ENCODE measurements at places on chromosomes 3 and 15. TPM values are rescaled to one million over a fixed set of nuclear protein-coding genes. Genes with fewer than 3 reads are reported as not detected.

ATP13A4 gene
- 2.0 TPM for total RNA-seq

LEO1 gene
- 24.2 TPM for total RNA-seq

ROPN1B gene
- 27.8 TPM for total RNA-seq

DNA sequence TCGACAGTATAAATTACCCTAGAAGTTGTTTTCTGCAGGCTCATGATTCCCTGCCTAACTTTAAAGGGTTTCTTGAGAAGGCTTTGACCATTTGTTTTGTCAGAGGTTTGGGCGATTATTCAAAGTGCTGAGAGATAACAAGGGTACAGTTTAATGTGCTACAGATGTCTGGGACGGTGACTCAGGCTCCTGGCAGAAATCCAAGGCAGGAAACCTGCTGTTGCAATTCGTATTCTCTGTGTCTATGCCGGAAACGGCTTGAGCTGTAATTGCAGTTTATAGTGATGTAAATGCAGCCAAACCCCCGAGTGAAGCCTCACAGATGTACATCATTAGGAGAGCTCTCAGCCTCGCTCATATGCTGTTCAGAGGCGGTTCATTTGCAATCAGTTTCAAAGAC, 65.6 kb downstream of the SYNPR start:
- no peaks in the 10 kb centered on the region for H3K4me1 ChIP-seq
- no peak overlapping the region for H3K27ac ChIP-seq
- no peaks in the 10 kb centered on the region for H3K36me3 ChIP-seq
- peak; percentile 41 for DNase-seq

GRCh38 chr15:75153087-75153486, 48.6 kb upstream of the C15orf39 start:
- no peak overlapping the region for H3K27ac ChIP-seq
- H3K4me1 ChIP-seq = no peaks in the 10 kb centered on the region
- DNase-seq = no peak
- H3K4me3 ChIP-seq = no peak overlapping the region

DNA sequence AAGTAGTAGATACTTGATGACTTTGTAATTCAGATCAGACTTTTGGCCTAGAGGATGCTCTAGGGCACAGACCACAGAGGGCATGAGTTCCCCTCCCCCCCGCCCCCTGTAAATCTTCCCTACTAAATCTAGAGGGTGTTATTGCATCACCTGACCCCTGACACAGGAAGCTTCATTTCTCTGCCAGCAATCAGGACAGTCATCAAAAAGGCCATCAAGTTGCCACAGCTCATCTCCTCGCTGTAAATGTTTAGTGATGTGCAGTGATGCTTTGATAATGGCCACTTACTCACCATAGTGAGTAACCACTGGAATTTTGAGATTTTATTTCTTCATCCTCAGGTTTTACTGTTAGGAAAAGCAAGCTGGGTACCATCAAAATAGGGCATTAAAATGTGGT, 289.2 kb upstream of the CHRM5 start:
- H3K27me3 ChIP-seq = no peaks in the 10 kb centered on the region
- no peaks in the 10 kb centered on the region for H3K36me3 ChIP-seq
- no peak for DNase-seq
- H3K4me3 ChIP-seq = no peak overlapping the region

Data from prostate gland (tissue), 2 donors.